ENCODE measurements at places on chromosomes 3 and 15.

DNA sequence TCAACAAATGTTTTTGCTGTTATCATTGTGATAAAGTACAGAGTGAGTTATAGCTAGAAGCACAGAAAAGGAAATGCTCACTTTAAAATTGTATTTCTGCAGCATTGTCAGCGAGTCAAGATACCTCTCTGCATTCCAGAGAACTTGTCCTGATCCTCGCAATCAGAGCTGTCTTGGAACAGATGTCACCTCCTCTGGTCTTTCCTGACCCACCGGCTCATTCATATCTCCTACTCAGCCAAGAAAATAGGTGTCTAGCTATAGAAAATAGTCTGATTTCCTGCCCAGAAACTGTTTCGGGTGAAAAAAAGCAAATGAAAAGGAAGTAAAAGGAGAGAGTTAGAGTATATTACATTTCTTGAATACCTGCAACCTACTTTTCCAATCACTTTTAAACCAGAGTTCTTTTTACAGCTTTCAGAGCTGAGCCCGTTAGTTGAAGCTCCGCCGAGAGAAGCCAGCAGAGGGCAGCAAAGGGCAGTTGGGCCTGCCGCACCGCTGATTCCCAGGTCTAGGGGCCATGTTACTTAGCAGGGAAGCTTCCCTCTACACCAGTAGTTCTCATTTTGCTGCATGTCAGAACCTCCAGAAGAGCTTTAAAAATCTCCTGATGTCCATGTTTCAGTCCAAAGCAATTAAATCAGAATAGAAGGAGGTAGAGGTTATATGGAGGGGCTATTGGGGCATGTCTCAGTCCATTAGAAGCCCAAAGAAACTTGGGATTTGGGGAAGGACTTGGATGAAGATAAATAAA is 185.7 kb upstream of the THRB start:
- DNase-seq: peak; percentile 58

DNA sequence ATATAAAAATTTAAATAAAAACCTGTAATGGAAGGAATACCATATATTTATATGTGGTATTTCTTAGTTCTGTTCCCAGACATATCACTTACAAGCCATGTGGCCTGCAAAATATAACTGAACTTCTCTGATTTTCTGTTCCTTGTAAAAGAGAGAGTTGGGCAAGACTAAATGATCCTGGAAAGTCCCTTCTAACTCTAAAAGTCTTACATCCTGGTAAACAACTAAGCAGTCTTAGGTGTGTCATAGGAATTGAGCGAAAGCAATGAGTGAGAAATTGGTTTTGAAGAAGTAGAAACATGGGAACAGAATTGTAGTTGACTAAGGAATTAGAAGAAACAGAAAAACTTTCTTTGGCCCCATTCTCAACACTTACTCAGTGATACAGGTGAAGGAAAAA is 25.3 kb upstream of the IL20RB start:
- no peak for DNase-seq

DNA sequence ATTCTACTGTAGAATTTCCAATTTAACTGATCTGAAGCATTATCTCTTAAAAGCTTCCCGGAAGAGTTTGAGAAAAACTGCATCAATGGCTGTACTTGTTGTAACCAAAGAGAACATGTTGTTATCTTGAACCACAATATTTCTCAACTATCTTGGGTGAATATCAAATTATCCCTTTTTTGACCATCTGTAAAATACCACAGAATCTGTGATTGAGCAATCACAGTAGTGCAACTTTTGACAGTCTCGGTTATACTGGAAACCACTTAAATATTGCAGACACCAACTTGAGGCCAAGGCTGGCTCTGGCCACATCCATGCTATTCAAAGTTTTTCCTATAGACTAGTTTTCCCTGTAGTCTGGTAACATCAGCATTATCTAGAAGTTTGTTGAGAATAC is 842.8 kb upstream of the EPHA6 start:
- DNase-seq: no peak

DNA sequence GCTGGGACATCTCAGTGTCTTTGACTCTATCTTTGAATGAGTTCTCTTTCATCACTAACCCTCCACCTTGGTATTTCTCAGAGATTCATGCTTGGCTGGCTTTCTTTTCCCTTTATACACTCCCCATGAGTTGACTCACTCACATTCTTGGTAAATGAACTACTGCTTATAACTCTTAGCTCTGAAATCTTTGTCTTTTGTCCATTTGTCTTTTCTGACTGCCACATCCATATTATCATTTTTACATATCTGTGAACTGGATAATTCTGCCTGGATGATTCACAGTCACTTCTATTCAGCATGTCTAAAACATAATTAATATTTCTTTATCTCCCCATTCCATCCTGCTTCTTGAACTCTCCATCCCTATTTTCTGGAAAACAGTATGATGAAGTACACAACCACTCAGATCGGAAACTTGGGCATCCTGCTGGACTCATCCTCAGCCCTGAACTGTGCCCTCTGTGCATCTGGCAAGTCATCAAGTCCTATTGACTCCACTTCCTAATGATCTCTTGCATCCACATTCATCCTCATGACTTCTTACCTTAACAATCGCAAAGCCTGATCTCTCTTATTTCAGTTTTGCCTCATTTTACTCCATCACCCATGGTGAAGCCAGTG is 66.9 kb downstream of the KCNAB1 start:
- DNase-seq: no peak

DNA sequence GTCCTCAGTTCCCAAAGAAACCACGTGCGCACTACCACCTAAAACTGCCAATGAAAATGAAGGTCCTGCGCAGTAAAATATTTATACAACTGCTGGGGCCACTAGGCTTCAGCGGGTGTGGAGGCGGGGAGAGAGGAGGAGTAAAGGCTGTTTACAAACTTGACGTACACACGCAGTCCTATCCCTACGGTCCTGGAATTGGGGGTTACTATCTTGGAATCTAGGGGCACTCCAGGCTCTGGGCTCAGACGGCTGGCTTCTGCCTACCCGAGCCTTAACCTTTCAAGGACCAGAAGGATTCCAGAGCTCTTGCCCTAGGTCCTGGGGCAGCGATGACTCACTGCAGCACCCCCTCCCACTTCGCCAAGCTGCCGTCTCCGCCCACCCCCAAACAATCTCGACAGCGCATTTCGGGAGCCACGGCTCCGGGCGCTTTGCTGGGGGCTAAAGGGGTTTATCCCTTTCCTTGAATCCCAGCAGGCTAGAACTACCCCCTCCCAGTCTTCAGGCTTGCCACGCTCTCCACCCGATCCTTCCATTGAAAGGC is 3.0 kb downstream of the ADAMTS9 start:
- no peak for DNase-seq

- DNase-seq: no peak
These were observed 9.1 kb upstream of the SLC9C1 start for GRCh38 chr3:112302881-112303763.

- DNase-seq: no peak
These were observed 6.1 kb downstream of the ZKSCAN7 start for GRCh38 chr3:44561076-44561475.

DNA sequence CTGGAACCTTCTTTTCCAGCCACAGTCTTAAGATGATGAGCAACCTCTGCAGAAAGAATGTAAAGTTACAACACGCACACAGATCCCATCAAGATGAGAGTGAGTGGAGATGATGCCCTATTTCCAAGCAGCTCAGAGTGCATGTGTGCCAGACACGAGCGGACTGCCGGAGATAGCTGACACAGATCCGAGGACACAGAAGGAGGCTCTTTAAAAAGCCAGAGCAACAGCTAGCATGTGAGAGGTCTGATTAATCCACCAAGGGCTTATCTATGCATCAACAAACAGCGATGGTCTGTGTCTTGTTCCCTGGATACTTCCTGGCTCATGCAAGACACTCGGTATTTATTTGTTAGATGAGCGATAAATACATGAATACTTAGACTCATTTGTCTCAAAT is 128.6 kb upstream of the DLG1 start:
- no peak for DNase-seq
